RKO (cell line): ENCODE measurements at places on chromosomes 4 and X.
A peak's percentile ranks its signal among the peaks of the same experiment; 100 is the strongest.

DNA sequence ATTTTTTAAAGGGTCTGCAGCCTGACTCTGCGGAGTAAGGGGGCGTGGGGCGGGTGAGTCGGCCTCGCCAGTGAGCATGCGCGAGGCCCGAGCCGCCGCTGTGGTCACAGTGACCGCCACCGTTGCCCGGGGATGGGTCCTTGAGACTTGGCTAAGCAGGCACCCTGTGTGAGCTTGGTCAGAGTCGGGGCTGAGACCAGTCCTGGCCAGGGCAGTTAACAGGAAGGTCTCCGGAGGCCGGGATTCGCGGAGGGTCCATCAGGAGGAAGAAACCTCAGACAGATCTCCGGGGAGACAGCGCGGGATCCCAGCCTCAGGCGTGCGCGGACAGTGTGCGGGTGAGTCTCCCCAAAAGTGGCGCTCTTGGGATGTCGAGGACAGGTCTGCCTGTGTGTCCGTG is 1384.4 kb upstream of the PCDH10 start:
- no peak for DNase-seq

DNA sequence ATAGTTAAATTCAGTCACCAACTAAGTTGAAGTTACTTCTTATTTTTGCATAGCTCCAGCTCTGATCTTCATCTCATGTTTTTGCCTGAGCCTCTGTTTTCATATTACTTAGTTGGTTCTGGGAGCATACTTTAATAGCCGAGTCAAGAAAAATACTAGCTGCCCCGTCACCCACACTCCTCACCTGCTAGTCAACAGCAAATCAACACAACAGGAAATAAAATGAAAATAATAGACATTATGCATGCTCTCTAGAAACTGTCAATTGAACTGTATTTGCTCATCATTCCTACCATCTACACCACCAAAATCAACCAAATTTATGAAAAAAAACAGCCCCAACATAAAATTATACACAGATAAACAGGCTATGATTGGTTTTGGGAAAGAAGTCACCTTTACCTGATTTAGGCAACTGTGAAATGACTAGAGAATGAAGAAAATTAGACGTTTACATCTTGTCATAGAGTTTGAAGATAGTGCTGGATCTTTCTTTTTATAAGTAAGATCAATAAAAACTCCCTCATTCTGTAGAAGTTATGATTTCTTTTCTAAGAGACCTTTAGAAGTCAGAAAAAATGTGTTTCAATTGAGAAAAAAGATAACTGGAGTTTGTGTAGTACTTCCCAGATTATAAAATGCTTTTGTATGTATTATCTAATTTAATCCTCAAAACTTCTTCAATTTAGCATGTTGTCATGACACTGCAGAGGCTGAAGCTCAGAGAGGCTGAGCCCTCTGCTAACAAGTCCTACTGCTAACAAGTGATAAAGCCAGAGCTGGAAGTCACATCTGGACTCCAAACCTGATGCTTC is 7.0 kb downstream of the ALB start:
- DNase-seq, result no peak

GRCh38 chr4:15718959-15719358 is 16.1 kb downstream of the BST1 start:
- DNase-seq, result no peak

DNA sequence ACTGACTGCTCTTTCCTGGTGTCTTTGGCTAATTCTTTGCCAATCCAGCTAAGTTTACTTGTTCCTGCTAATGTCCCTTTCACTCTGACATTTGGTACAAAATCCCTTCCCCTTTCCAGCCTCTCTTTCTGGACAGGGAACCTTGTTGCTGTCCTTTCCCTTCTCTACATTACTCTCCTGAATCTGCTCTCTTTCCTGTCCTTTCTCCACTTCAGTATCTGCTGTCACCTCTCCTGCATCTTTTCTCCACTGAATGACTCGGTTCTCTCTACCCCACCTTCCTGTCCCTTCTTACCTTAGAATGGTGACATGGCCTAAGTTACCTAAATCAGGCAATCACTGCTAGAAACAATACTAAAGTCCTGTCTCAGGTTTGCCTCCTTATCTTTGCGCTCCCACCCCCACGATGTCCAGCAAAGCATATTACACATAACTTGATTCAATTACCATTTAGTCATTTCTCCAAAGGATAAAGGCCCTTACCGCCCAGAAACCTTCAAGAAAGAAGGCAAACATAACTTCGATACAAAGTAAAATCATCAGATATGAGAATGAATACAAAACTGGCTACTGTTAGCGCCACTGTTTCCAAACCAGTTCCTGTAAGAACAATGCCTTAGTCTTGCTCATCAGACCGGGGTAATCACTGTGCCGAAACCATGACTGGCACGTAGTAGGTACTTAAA is 890 bp downstream of the BOD1L1 start:
- peak; percentile 24 for DNase-seq

- DNase-seq, result no peak
Observed at GRCh38 chrX:120090208-120090607, 12.7 kb upstream of the RHOXF2B start.

DNA sequence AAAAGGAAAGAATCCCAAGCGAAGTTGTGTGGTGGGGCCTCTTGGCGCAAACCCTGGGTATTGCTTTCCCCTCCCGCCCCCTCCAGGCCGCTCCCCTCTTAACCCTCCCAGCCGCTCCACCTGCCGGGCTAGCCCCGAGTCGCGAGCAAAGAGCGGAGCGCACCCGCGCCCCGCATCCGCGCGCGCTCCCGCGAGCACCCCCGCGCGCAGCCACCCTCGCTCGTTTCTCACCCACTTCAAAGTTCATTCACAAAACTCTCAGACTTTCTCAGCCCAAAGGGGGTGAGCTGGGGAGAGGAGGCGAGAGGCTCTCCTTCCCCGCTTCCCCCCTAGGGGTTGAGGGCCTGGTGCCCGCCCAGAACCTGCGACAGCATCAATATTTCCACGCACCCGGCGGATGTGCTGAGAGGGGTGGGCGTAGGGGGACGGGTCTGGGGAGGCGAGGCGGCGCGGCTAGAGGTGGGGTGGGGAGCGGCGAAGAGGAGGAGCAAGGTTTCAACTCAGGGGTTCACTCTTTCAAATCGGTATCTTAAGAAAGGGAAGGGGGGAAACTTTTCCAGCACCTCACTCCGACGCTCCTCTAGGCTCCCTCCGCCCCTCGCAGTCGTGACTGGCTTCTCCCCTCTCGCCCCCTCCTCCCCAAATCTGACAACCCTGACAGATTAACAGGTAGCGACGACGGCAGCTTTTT is 1.8 kb downstream of the MAML3 start:
- peak; percentile 72 for DNase-seq

- DNase-seq, result no peak
Observed at GRCh38 chr4:150160473-150160872, 82.2 kb downstream of the DCLK2 start.

- peak; percentile 21 for DNase-seq
Observed at GRCh38 chr4:23728393-23728792, 161.5 kb downstream of the PPARGC1A start.

GRCh38 chrX:40247848-40248622 is 150.3 kb upstream of the BCOR start:
- DNase-seq, result no peak

DNA sequence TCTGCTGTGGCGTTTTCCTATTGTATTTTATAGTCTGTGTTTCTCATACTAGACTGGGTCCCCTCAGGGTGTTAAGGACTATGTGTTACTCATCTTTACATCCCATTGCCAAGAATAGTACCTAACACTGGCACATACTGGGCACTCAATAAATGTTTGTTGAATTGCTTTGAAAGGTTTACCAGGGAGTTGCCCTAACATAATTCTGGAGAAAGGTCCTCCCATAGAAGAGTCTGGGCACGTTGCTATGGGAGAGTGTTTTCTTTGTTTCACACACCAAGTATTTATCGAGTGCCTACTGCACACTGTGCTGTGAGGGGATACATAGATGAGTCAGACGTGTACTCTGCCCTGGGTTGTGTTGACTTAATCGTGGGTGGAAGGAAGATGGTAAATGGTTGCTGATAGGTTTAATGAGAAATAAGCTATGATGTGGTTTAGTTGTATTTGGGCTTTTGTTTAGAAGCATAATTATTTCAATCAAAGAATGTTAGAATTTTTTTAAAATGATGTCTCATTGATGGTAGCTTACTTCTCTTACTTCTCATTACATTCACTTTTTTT is 42.9 kb downstream of the AFF1 start:
- DNase-seq, result peak; percentile 34

- no peak for DNase-seq
Observed at GRCh38 chr4:41280010-41280409, 23.3 kb downstream of the UCHL1 start.

GRCh38 chr4:168099195-168099594 is 6.9 kb downstream of the ANXA10 start:
- DNase-seq, result no peak

DNA sequence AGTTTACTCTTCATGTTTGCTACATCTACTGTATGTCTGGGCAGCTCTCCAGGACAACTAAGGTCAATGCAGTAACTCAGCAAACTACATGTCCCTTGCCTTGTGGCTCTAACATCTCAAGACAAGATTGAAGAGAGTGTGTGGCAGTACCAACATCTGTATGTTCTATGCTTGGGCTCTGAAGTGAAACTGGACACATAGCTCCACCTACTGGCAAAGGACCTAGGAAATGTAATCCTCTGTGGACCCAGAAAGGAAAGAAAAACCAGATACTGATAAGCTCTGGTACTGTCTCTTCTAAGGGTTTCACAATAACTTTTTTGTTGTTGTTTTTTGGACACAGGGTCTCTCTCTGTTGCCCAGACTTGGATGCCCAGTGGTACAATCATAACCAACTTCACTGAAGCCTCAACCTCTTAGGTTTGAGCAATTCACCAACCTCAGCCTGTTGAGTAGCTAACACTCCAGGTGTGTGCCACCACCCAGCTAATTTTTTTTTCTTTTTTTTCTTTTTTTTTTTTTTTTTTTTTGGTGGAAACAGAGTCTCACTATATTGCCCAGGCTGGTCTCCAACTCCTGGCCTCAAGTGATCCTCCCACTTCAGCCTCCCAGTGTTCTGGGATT is 64.1 kb downstream of the QDPR start:
- DNase-seq, result peak; percentile 77

DNA sequence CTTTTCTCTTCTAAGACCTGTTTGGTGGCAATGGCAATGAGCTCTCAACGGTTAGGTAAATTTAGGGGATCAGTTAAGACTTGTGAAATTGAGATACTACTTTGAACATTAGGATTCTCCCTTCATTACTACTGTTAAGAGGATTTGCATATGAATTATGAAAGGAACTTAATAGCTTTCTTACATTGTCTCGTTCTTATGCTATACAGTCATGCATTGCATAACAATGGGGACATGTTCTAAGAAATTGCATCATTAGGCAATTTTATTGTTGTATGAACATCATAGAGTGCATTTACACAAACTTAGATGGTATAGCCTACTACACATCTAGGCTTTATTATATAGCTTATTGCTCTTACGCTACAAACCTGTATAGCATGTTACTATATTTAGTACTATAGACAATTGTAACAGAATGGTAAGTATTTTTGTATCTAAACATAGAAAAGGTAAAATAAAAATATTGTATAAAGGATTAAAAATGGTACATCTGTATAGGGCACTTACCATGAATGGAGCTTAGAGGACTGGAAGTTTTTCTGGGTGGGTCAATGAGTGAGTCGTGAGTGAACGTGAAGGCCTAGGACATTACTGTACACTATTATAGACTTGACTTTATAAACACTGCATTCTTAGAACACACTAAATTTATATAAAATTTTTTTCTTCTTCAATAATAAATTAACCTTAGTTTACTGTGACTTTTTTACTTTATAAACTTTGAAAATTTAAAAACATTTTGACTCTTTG is 62.5 kb downstream of the PAQR3 start:
- no peak for DNase-seq

DNA sequence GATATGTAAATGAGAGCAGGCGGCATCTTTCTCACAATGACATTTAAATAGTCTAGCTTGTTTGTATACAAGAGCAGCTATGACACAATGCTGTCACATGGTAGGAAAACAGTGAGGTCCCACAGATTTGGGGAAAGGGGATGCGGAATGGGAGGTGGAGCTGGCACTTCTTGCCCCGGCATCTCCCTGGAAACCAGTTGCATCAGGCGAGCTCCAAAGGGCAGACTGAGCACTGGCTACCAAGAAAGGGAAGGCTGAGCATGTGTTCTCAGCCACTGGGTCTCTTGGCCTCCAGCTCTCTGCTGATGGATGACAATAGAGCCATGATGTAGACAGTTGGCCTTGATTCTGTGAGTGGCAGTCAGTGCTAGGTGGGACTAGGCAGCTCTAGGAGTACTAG is 109.0 kb downstream of the UCHL1 start:
- no peak for DNase-seq

DNA sequence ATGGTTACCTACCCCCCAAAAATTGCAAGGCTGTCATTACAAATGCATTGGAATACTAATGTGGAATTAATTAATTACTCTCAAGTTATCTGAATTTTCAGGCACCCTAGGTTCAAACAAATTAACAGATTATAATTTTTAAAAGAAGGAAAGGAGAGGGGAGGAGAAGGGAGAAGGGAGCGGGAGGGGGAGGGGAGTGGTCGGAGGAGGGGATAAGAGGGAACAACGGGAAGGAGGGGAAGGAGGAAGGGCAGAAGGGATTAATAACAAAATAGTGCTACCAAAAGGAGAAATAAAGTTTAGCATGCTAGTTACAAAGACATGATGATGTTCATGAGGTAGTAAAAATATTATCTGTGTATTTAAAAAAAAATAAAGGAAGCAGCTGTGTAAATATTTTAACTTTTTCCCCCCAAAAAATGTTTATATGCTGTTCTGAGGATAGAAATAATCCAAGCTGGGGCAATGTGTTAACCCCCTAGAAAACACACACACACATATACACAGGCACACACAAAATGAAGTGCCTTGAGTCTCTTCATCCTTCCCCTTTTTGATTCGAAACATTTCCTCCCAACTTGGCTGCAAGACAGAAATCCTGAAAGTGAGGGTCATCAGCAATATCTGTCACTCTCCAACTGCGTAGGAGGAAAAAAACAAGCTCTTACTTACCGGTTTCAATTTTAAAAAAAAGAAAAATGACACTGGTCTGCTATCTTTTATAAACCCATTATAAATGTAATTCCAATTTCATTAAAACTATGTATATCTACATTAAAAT is 58.8 kb downstream of the PPP3CA start:
- no peak for DNase-seq

DNA sequence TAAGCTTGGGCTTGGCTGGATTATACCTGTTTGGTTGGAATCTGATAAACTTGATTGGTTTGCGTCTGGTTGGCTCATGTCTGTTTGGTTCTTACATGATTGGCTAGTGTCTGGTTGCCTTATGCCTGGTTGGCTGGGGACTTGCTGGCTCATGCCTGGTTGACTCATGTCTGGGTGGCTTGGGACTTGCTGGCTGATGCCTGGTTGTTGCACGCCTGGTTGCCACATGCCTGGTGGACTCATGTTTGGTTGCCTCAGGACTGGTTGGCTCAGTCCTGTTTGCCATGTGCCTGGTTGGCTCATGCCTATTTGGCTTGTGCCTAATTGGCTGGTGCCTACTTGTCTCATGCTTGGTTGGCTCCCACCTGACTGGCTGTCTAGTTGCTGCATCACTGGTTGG is 104.5 kb downstream of the APOOL start:
- DNase-seq, result no peak

GRCh38 chrX:141989815-141990214 is 86.1 kb downstream of the MAGEC1 start:
- no peak for DNase-seq
